GM23338 (cell line): ENCODE measurements at places on chromosomes 5 and 9. TPM values are rescaled to one million over a fixed set of nuclear protein-coding genes. Genes with fewer than 3 reads are reported as not detected.

DNA sequence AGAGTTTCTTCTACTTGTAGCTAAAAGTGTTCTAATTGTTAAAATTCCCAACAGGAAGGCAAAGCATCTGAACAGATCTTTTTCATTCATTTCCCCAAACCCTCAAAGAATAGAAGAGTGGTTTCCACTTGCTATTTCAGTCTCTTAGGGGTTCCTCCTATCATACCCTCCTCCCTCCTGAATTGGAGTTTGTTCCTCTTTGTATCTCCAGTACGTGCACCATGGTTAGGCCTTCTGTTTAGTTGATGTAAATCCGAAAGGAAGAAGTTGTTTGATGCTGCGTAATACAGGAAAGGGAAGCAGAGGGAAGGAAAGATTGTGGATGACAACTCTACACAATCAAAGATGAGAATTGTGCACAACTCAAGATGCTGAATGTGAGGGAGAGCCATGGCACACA is 303.6 kb downstream of the PIK3R1 start:
- DNase-seq, result no peak

DNA sequence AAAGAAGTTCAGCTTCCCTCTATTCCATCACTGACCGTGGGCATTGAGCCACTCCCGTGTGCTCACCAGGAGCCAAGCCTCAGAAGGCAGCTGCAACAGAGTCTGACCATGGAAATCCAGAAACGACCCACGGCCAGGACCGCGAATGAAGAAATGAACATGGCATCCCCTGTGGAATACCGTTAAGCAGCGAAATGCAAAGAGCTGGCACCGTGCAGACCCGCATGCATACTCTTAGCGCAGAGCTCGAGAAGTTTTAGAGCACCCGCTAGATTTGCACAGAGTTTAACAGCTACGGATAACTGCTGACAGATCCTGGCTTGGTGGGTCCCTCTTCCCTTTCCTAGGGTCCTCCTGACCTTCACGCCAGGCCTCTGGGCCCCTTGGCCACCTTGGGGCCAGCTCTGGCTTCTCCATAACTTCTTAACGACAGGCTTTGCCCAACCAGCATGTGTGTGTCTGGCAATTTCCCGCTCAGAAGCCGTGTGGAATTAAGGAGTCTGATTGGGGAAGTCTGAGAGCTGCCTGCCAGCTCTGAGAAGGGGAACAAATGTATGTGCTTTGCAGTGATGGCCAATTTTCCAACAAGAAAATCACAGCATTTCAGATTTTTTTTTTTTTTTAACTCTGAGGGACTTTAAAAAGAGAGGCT is 75.3 kb upstream of the COL5A1 start:
- no peak for DNase-seq

DNA sequence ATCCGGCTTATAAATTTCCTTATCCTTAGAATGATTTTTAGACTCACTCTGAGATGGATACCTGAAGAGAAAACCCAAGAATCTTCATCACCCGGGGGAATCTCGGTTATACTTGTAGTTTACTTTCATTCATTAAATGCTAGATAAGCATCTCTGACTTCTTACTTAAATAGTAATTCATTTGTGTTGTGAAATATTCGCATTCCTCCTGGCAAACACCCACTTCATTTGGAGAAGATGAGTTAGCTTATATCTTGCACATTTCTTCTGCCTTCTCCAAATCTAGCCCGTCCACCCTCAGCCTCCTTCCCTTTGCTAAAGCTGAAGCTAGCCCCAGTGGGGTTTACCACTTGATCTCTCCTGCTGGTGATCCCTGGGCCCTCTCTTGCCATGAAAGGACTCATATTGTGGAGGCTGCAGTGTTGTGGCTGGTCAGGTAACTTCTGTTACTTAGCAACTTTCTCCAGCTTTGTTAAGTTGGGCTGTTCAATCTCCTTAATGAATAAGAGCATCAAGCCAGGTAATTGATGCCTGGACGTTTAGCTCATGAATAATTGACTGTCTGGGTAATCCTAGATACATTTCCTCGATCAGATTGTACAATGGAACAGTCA is 11.3 kb upstream of the POU4F3 start:
- no peak for DNase-seq

- no peak for DNase-seq
These were observed 128.1 kb downstream of the DAB2IP start for GRCh38 chr9:121779381-121780117.

DNA sequence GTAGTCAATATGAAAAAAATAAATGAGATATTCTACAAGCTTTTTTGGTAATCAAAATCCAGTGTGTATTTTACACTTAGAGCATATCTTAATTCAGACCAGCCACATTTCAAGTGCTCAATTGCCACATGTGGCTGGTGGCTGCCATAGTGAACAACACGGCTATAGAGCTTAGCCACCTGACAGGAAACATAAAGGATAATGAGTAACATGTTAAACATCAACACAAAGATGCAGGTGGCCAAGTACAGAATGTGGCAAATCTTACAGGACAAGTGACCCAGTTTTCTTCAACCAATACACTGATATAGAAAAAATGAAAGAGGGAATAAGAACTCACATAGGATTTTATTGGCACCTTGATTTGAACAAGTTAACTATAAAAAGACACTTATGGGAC is 61.4 kb downstream of the KIF24 start:
- DNase-seq, result no peak

- no peak for DNase-seq
These were observed 96.7 kb downstream of the SAXO1 start for GRCh38 chr9:18936094-18936871.

GRCh38 chr5:132489051-132489770 is 1.4 kb downstream of the IRF1 start:
- no peak for DNase-seq

DNA sequence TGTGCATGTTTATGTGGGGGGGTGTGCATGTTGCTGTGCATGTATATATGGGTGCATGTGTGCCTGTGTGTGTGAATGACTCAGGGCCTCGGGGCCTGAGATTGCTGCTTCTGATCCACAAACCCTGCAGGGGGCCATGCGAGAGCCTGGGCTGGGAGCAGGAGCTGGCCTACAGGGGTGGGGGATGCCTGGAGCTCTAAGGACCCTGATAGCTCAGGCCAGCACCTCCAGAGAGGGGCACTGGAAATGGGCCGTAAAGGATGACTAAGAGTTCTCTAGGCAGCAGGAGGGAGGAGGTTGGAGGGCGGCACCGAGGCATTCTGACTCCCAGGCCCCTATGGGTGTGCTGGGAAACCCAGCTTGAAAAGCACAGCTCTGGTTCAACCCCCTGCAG is 6.9 kb upstream of the UBAC1 start:
- no peak for DNase-seq

Gene CD72
- total RNA-seq, result 2.7 and 4.8 TPM in 2 replicates
